HAP-1 (cell line): ENCODE measurements at places on chromosomes 16 and 17.

DNA sequence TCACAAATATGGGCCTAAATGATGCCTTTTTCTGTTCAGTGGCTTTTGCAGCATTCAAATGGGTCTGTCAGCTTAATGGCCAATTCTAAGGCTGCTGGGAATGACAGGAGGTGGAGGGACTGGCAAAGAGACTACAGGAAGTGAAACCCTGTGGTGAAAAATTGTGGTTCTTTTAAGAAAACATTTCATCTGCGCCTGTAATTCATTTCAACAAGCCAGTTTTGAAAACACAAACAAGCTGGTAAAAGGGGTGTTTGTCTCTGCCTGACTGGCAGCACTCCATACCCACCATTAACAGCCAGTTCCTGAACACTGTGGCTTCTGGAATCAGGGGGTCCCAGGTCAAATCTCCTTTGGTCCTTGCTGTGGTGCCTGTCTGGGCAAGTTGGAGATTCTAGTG is 3.6 kb upstream of the KDM8 start:
- DNase-seq = no peak

DNA sequence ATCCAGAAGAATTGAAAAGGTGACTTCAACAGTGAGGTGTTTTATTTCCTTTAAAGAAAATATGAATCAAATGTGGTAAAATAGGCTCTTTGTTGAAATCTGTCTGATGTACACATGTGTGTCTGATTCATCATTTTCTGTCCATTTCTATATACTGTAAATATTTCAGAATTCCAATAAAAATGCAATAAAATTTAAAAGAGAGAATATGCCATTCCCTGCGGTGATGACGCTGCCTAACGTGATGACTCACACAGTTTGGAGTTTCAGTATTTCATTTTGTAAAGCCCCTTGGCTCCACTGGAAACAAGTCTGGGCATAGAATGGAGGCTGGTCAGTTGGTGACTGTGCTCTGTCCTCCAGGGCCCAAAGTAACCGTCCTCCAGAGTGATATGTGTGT is 482.5 kb upstream of the CDH5 start:
- no peak for DNase-seq

GRCh38 chr16:66093191-66093590 is 273.3 kb upstream of the CDH5 start:
- no peak for DNase-seq

DNA sequence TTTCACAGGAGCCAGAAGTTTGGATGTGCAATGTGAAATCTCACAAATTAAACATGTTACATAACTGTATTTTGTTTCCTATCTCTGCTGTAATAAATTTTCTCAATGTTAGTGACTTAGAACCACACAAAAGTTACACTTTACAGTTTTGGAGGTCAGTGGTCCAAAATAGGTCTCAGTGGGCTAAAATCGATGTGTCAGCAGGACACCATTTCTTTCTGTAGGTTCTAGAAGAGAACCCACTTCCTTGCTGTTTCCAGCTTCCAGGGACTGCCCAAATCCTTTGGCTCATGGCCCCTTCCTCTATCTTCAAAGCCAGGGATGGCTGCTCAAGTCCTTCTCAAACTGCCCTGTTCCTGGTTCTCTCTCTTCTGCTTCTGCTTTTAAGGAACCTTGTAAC is 252.7 kb downstream of the WWOX start:
- no peak for DNase-seq

DNA sequence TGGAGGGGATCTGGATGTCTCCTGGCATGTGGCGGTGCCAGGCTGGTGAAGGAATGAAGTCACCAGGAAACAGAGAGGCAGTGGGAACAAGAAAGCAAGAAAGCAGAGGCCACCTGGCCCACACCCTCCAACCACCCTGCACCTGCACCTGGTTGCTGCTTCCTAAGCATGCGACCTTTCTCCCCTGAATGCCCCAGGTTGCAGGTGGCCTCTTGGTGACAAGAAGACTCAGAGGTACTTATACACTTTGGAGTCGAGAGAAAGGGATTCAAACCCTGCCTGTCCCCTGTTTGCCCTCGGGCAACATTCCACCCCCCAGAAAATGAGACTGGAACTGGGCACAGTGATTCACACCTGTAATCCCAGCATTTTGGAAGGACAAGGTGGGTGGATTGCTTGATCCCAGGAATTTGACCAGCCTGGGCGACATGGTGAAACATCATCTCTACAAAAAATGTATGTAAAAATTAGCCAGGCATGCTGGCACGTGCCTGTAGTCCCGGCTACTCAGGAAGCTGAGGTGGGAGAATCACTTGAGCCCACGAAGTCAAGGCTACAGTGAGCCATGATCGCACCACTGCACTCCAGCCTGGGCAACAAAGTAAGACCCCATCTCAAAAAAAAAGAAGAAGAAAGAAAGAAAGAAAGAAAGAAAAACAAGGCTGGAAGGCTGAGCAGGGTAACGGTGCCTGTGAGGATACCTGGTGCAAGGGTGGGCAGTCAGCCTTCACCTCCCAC is 34.6 kb upstream of the TNRC6C start:
- no peak for DNase-seq

DNA sequence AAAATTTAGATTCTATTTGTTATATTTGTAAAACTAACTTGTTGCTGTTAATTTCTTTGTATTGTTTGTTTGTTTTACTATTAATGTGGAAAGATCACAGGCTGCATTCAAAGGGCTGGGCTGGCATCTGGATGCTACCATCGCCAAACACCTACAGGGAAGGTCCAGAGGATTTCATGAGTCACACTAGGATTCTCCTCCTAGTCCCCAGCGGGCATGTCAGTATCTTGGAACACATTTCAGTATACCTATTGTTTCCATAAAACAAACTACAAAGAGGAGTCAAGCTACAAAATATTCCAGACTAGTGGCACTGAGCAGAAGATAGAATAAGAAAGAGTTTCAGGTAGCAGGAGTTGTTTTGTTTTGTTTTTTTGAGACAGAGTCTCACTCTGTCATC is 55.3 kb downstream of the NOG start:
- DNase-seq = no peak

- no peak for DNase-seq
Measured at GRCh38 chr16:30458561-30459394, 13.1 kb upstream of the SEPHS2 start.

DNA sequence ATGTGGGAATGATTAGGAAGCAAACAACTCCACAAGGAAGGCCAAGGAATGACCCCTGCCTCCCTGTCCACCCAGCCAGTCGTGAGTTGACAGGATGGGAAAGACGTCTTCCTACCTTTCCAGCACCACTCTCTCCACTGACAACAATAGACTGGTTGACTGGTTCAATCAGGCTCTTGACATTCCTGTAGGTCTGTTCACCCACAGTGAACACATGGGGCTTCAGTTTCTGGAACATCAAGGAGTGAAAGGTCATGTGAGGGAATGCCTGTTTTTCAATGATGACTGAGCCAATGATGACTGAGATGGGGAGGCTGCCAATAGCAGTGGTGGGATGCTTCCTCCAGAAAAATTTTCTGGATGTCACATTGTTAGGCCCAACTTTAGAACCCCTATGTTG is 9.6 kb downstream of the MYO19 start:
- no peak for DNase-seq

DNA sequence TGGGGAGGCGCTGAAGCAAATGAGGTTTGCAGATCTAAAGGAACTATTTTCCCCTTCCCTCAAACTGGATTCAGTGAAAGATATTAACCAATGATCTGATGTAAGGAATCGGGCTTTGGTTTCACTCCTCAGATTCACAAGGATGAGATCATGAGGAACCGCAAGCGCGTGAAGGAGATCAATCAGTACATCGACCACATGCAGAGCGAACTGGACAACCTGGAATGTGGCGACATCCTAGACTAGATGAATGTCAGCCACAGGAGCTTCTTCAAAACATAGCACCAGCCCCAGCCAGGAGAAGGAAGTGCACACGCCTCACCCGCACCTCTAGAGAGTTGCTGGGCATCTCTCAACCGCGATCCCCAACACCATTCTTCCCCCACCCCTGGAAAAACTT is 22.5 kb downstream of the ATPAF2 start:
- DNase-seq = no peak

DNA sequence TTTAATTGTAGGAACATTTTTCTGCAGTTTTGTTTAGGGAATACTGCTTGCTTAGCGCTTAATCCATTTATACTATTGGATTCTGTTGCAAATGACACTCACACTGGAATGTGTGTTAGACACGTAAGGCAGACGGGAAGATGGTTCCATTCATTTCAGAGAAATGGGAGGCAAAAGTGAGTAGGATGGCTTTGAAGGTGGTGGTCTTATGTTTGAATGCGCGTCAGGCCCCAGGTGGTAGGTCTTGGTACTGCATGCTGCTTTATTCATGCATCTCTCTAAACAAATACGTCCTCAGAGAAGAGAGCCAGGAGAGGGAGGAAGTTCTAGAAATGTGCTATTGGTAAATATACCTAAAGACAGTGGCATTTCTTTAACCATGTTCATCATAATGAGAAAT is 997.6 kb upstream of the RBFOX1 start:
- peak; percentile 3 for DNase-seq

DNA sequence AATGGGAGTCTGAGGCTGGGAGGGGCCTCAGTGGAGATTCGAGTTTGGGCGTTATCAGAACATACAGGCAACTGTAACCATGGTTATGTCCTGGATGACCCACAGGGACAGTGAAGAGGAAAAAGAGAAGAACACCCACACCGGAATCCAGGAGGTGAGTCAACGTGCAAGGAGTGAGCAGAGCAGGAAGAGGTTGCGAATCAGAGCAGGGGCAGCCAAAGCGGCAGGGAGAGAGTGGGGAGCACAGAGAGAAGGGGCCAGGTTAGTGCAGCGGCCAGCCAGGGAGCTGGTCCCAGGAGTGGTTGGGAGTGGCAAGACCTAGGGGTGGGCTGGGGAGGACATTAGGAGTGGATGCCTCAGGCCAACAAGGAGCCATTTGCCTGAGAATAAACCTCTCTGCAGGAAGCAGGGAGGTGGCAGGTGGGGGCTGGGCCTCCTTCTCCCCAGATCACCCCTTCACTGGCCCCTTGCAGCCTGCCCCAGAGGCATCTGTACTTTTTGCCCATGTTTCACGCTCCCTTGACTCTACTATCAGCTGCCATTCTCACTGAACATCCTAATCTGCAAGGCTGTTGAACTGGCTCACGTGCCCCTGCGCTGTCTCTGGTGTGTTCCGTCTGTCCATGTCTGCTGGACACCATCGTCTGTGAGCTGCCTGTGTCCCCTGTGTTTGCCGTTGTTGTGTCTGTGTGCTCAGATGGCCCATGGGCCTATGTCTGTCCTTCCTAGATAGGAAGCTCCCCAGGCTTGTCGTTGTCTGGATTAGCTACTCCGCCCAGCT is 5.1 kb downstream of the KRT13 start:
- DNase-seq = no peak

- DNase-seq = no peak
Measured at GRCh38 chr16:1208239-1208830, 16.7 kb downstream of the TPSG1 start.

GRCh38 chr17:55005520-55005919 is 37.0 kb downstream of the STXBP4 start:
- peak; percentile 20 for DNase-seq
